ENCODE measurements at places on chromosomes 12 and 14.

- DNase-seq = peak; percentile 85
These were observed 744 bp upstream of the MYL6 start for GRCh38 chr12:56157201-56158028.

DNA sequence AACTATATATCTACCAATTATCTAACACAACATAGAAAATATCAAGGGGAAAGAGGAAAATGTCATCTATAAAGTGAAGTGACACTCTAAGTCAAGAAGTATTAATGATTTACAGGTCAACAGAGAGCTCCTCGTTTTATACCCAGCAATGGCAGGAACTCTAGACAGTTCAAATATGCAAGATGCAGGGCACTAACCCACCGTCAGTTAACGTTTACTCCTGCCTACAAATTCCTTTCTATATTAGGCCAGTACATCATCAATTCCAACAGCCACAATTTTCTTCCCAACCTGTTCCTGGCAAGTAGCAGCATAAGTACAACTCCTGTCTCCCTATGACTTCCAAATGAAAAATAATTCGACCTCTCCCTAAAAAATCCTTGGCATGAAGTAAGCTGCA, 9.0 kb upstream of the KANSL2 start:
- DNase-seq = no peak

GRCh38 chr12:22271023-22271422, 63.5 kb downstream of the ST8SIA1 start:
- no peak for DNase-seq

- no peak for DNase-seq
These were observed 494.3 kb downstream of the CCER1 start for GRCh38 chr12:90460681-90461080.

DNA sequence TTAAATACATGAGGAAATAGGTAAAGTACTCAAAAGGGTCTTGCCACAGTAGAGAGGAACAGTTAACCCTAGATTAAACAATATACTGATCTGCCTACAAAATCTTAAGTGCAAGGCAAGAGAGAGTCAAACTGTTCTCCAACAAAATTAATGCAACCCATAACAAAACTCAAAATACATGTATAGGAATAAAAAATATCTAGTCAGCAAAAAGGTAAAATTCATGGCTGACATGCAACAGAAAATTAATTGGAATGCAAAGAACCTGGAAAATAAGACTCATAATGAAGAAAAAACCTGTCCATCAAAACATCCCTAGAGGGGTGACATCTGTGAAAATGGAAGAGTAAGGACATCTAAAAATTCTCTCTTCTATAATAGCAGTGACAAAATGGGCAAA, 173.6 kb downstream of the ADAMTS20 start:
- DNase-seq = no peak

DNA sequence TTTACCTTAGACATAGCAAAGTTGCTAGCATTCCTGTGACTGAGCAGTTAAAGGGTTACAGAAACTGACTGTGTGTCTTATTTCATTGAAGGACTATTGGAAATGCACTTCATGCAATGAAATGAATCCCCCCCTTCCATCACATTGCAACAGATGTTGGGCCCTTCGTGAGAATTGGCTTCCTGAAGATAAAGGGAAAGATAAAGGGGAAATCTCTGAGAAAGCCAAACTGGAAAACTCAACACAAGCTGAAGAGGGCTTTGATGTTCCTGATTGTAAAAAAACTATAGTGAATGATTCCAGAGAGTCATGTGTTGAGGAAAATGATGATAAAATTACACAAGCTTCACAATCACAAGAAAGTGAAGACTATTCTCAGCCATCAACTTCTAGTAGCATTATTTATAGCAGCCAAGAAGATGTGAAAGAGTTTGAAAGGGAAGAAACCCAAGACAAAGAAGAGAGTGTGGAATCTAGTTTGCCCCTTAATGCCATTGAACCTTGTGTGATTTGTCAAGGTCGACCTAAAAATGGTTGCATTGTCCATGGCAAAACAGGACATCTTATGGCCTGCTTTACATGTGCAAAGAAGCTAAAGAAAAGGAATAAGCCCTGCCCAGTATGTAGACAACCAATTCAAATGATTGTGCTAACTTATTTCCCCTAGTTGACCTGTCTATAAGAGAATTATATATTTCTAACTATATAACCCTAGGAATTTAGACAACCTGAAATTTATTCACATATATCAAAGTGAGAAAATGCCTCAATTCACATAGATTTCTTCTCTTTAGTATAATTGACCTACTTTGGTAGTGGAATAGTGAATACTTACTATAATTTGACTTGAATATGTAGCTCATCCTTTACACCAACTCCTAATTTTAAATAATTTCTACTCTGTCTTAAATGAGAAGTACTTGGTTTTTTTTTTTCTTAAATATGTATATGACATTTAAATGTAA, 31.5 kb downstream of the MDM2 start:
- DNase-seq = no peak

- DNase-seq = no peak
These were observed 1222.8 kb downstream of the GALC start for GRCh38 chr14:86770186-86770585.

DNA sequence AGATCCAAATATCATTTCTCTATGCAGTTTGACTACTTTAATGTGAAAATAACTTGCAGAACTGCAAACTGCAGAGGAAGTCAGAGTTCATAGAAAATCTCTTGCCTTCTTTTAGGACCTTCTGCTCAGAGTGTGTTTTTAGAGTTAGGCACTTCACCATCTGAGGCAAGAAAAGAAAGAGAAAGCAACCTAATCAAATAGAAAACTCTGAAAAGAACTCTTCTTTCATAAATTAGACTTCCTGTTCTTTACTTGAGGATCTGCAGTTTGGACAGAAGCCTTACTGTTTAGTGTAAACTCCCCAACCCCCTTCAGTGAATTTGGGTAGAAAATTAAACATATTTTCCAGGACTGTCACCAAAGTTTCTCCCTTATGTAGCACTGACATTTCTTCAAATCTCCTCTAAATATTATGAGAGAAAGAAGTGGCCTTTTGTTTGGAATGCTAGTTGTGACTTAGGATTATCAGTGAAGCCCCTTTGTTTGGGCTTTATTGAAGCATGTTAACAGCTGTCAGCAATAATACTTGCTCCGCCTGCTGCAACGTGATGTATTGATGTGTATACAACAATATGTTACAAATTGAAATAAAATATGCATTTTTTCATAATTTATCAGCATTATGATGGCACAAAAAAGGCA, 99.5 kb downstream of the PDZRN4 start:
- DNase-seq = no peak

- peak; percentile 42 for DNase-seq
These were observed 28.4 kb downstream of the SLC7A8 start for GRCh38 chr14:23154964-23155587.

DNA sequence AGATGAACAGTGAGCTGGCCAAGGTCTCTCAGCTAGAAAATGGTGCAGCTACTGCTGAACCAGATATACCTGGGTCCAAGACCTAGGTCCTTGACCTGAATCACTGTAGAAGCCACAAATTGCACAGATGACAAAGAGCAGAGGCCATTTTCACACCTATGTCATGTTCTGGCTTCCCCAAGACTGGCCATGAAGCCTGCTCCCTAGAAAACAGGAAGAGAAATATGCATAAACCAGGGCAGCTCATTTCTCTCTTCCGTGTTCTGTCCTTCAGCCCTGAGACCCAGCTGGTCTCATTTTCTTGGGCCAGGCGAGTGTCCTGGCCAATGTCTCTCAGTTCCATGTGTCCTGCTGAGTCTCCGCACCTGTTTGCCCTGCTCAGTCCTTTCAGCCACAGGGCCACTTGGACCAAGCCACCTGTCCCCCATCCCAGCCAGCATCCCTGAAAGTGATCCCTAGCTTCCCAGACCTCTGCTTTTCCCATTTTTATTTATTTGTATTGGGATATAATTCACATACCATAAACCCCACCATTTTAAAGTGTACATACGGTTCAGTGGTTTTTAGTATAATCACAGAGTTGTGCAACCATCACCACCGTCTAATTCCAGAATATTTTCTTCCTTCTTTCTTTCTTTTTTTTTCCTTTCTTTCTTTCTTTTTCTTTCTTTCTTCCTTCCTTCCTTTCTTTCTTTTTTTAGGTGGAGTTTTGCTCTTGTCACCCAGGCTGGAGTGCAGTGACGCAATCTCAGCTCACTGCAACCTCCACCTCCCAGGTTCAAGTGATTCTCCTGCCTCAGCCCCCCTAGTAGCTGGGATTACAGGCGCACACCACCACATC, 27.0 kb downstream of the P2RX7 start:
- DNase-seq = no peak

DNA sequence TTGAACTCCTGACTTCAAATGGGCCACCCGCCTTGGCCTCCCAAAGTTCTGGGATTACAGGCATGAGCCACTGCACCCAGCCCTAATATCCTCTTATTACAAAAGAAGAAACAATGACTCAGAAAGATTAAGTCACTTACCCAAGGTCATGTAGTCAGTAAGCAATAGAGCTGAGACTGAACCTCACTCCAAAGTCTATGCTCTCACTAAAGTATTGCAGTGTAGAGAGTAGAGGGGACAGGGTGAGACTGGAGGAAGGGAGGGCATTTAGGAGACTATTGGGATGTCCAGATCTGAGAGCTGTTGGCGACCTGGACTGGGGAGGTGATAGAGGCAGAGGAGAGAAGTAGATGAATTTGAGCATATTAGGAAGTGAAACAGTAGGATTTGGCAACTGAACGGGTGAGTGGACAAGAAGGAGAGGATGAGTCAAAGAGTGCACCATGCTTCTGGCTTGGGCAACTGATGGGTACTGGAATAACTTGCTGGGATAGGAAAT, 11.8 kb downstream of the P2RX7 start:
- DNase-seq = no peak

DNA sequence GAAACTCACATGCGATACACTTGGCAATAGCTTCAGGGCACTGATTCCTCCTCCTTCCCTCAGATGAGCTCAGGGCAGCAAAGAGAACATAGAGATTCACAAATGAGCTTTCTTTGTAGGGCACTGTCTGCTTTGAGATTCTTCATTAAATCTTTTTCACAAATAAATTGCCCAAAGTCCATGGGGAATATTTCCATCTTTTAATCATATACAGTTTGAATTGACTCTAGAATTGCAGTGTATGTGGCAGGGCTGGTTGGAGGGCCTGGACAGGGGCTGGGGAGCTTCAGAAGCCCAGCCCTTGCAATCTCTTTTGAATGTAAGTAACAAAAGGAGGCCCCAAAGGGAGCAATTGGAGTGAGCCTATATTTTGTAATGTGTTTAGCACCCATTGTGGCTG, 197.5 kb downstream of the NOVA1 start:
- no peak for DNase-seq

- no peak for DNase-seq
These were observed 28.7 kb downstream of the CCDC59 start for GRCh38 chr12:82329508-82329907.

- DNase-seq = no peak
These were observed 28.2 kb upstream of the TMEM179 start for GRCh38 chr14:104632781-104633180.

- DNase-seq = no peak
These were observed 31.6 kb upstream of the TESC start for GRCh38 chr12:117130801-117131200.

DNA sequence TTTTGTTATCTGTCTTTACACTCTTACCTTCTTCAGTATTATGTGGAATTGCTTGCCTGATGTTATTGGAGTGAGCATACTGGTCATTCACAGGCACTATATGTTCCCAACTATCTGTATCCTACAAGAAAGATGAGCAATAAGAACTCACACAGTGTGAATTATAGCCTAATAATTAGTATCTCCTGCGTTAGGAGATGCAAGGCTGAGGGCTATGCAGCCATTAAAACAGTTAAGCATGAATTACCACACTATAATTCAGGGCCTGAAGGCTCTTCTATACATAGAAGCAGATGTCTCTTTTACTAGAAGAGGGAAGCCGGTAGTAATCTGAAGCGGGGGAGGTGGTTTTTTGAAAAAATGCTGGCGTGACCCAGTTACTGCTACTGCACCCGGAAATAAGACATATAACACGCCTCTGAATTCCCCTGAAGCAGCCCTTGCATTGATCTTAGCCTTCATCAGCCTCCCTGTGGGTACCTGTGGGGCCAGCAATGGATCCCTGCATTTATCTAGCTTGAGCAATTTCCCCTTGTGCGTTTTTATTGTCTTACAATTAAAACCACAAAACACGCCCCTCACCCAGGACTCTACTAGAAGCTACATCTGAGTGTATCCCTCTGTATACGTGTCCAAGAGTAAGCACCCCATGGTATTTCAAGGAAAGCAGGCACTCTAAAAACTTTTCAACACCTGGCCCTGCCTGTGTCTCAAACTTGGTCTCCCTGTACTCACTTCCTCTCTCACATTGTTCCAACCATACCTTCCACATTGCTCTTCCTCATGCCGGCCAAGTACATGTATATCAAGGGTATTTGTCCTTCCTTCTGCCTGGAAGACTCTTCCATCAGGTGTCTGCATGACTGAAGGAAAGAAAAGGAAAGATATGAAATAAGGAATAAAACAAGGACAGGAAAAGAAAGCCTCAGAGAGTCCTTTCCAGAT, 210.9 kb upstream of the ARID2 start:
- no peak for DNase-seq

DNA sequence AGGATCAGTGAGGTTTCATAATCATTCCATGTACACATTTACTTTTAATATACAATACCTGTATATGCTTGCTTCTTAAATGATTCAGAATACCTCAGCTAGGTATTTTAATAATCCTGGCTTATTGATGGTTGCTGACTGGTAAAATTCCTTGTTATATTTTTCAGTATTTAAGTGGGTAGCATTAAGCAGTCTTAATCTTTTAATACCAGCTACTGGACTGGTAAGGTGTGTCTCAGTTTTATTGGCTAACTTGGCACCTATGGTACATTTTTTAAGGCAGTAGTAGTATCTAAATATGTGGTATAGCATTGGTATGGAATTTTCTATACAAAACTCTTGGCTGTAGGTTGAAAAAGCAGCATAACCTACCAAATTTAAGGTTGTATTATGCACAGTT, 96.6 kb downstream of the RAD52 start:
- DNase-seq = no peak

DNA sequence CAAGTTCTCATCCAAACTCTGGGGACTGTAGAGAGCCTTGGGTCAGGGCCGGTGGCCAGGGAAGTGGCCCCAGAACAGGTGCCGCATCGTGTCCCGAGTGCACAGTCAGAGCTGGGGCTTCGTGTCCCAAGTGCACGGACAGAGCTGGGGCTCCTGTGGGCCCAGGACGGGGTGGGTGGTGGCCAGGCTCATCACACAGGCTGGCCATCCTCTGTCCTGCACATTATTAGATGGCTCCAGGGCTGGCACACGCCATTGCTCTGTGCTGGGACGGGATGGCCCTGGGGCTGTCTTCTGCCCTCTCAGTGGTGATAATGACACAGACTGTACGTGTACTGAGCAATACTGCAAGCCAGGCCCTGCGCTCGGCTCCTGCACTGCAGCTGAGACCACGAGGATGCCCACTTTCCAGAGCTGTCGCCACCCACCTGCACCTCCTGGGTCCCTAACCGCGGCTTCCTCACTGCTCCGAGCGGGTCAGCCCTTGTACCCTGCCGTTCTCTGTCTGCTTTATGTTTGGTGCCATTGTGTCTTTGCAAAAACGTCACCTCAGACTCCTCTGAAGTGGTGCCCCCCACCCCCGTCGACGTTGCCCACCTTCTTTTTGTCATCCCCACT, 1.9 kb downstream of the FBRSL1 start:
- no peak for DNase-seq
